Myometrial cell (primary cell): ENCODE measurements at places on chromosomes 16 and 17. TPM values are rescaled to one million over a fixed set of nuclear protein-coding genes. Genes with fewer than 3 reads are reported as not detected.

The DNASE1L2 gene
- 0.18 and 5.5 TPM in 2 replicates for total RNA-seq

The PGAP6 gene
- 59.1 and 65.0 TPM in 2 replicates for total RNA-seq

The SOX15 gene
- 2.5 TPM in 1 of 2 replicates, not detected in the other for total RNA-seq

The SLC5A10 gene
- not detected in 2 replicates for total RNA-seq

The LCMT1 gene
- 41.5 and 53.7 TPM in 2 replicates for total RNA-seq

The KRTAP9-2 gene
- not detected in 2 replicates for total RNA-seq

The RASL10B gene
- 4.6 TPM in 2 replicates for total RNA-seq

The SPNS2 gene
- total RNA-seq, result 0.18 TPM in 1 of 2 replicates, not detected in the other

The SOX8 gene
- under 0.01 TPM in 1 of 2 replicates, not detected in the other for total RNA-seq

The AGRP gene
- total RNA-seq, result not detected in 2 replicates

The EPOP gene
- 0.58 and 0.71 TPM in 2 replicates for total RNA-seq
